ENCODE measurements at places on chromosomes 3 and 15.
A peak's percentile ranks its signal among the peaks of the same experiment; 100 is the strongest.

- peak; percentile 74 for DNase-seq
These were observed 42.0 kb downstream of the UMPS start for GRCh38 chr3:124772081-124772831.

DNA sequence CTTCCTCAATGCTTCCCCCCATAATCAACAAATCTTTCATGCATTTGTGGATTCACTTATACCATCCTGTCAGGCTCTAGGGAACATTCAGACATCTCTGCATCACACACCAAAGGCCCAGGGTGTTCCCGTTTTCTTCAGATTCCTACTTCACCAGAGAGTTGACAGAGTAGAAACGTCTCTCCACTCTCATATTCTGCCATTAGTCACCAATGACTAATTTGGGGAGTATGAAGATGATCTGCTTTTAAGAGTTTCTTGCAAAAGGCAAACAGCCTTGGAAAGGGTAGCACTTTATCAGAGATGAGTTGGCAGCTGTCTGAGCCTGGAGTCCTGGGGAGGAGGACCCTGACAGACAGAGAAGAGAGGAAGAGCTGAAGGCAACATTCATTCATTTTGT is 55.8 kb upstream of the DGKG start:
- DNase-seq, result peak; percentile 91

DNA sequence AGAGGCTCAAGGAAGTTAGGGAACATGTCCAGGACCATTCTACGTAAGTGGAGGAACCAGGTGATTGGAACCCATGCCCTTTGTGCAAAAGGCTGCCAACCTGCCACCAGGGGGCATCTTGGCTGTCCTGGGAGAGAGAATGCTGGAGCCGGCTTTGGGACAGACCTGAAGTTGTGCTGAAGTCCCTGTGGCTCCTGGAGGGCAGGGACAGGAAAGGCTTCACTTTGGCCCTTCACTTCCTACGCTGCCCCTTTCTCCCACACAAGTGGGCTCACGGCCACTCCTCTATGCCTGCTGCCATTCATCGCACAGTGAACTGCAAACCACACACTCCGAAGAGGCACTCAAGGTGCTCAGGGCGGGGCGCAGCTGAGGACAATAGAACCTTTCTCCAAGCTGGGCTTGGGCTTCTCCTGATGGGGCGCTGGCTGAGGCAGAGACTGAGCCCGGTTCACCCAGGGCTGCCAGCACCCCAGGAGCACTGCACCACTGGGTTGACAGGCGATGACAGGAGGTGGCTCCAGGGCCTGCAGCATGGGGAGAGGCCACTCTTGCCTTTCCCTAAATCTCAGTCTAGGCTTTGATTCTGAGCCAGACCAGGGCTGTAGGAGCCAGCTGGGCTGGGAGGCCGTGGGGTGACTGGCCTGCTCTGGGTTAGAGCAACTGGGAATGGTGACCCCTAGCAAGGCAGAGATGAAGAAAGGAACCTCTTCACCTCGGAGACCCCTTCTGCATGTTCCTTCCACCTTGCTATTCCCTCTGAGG is 8.4 kb downstream of the SHF start:
- no peak for DNase-seq

- no peak for DNase-seq
These were observed 110.5 kb downstream of the EPHB1 start for GRCh38 chr3:134905647-134905935.

Data from fibroblast of lung (primary cell).